ENCODE measurements at places on chromosomes 1 and 21.

DNA sequence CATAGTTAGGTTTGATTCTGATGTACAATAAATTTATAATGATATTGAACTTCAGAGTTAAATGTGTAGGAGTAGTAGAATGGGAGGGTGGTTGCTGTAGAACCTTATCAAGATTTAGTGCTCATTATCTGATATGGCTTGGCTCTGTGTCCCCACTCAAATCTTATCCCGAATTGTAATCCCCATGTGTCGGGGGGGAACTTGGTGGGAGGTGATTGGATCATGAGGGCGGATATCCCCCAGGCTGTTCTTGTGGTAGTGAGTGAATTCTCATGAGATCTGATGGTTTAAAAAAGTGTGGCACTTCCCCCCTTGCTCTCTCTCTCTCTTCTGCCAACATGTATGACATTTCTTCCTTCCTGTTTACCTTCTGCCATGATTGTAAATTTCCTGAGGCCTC is 265.5 kb downstream of the GRIK1 start:
- no peak for DNase-seq

- DNase-seq, result no peak
Observed at GRCh38 chr1:191685669-191686068, 472.6 kb upstream of the RGS18 start.

DNA sequence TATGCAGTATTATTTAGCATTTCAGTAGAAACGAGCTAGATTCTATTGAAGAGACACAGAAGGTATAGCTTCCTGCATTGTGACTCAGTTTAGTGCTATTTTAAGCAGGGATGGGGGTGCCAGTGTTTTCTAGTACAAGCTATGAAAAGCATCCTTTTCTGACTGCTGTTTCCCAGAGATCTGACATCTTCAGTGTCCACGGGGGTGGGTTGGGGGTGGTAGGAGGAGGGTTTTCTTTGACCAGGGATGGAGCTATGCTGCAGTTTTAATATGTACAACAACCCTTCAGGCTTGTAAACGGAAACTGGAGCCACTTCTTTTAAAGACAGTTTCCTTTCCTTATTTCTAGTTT is 2.7 kb upstream of the NEGR1 start:
- DNase-seq, result no peak

DNA sequence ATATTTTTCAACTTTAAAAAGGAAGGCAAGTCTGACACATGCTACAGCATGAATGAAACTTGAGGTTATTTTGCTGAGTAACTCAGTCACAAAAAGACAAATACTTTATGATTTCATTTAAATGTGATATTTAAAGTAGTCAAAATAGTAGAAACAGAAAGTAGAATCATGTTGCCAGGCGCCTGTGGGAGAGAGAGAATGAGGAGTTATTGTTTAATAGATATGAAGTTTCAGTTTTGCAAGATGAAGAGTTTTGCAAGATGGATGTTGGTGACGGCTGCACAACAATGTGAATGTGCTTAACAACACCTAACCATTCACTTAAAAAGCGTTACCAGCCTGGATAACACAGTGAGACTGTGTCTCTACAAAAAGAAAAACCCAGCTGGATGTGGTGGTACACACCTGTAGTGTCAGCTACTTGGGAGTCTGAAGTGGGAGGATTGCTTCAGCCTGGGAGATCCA is 20.7 kb upstream of the ATP1A1 start:
- no peak for DNase-seq

DNA sequence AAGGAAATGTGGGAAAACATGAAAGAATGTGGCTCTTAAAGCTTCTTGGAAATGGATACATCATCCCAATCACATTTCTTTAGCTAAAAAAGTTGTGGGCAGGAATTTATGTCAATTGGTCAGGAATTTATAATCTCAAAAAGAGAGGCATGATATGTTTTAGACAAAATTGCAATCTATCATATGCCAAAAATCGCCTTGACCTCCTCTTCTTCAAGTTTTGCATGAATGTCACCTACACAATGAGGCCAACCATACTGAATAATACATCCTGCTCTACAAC is 42.4 kb downstream of the ATP6V1G3 start:
- DNase-seq, result no peak

All from cortex of kidney (tissue), 1 donor.